ENCODE measurements at places on chromosomes 3 and 15.

GRCh38 chr3:154113609-154114008 is 7.6 kb upstream of the ARHGEF26 start:
- no peak for DNase-seq

GRCh38 chr15:73752806-73753193 is 351 bp downstream of the INSYN1 start:
- DNase-seq: no peak

DNA sequence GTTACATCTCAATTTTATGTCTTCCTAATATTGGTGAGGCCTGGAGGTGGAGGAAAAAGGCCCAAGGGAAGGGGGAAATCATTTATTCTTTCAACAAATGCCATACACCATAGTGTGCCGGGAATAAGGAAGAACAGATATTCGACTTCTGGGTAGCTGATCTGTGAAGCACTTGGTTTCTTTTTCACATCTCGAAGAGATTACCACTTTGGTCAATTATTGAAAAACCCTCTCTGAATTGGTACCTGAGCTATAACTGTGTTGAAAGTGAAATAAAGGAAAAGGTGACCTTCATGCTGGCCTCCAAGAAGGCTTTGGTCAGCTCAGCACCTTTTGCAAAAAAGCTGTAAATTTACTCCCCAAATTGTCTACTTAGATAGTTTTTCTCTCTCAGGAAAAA is 14.2 kb upstream of the MB21D2 start:
- no peak for DNase-seq

DNA sequence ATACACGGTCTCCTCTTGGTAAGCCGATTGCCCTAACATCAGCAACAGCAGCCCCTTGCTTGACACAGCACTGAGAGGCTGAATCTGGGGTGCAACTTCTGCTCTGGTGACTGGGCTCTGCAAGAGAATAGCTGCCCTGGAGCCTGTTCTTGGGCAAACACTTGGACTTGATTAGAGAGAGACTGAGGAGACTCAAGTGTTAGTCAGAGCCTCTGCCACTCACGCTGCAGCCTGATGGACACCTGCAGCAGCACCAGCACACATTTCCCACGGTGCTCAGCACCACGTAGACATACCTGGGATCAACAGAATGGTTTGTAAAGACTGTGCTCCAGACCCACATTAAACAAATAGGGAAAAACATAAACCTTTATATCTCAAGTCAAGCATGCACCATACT is 35.8 kb upstream of the UMPS start:
- DNase-seq: no peak

DNA sequence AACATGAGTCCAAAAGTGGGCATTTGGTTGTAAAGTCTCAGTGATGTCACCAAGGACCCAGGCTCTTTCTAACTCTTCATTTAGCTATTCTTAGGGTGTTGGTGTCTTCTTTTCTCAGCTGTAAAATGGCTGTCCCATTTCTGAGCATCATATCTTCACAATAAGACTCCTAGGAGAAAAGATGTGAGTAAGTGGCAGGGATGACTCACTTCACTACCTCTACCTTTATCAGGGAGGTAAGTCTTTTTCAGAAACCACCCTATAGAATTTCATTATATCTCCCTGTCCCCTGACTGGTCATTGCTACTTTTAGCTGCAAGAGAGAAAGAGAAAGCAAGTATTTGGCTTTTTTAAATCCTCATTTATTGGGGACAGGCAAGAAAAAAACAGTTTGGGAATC is 300.2 kb upstream of the RBMS3 start:
- DNase-seq: no peak

GRCh38 chr3:143633816-143634215 is 214.5 kb downstream of the SLC9A9 start:
- no peak for DNase-seq

DNA sequence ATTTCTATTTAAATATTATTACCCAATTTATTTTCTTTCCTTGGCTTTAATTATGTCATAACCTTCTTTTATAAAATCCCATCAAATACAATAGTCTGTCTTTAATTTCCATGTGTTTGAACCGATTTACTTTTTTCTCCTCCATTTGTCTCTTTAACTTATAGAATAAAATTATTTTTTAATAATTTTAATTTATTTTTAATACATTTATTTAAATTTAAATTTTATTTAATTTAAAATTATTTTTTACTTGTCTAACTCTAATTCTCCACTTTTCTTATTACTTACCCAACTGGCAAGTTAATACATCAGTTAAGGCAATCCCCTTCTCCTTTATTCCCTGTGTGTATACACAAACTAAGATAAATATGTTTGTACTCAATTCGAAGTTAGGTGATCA is 817.6 kb upstream of the NR2F2 start:
- DNase-seq: no peak

- DNase-seq: no peak
Measured at GRCh38 chr3:188133219-188133618, 20.7 kb upstream of the LPP start.

- no peak for DNase-seq
Measured at GRCh38 chr3:33063651-33064051, 33.3 kb downstream of the GLB1 start.

GRCh38 chr3:149090907-149091306 is 4.6 kb upstream of the HLTF start:
- no peak for DNase-seq

GRCh38 chr3:106842151-106842550 is 535.1 kb upstream of the CCDC54 start:
- no peak for DNase-seq

- DNase-seq: peak; percentile 49
Measured at GRCh38 chr3:181103605-181104004, 114.1 kb upstream of the DNAJC19 start.

DNA sequence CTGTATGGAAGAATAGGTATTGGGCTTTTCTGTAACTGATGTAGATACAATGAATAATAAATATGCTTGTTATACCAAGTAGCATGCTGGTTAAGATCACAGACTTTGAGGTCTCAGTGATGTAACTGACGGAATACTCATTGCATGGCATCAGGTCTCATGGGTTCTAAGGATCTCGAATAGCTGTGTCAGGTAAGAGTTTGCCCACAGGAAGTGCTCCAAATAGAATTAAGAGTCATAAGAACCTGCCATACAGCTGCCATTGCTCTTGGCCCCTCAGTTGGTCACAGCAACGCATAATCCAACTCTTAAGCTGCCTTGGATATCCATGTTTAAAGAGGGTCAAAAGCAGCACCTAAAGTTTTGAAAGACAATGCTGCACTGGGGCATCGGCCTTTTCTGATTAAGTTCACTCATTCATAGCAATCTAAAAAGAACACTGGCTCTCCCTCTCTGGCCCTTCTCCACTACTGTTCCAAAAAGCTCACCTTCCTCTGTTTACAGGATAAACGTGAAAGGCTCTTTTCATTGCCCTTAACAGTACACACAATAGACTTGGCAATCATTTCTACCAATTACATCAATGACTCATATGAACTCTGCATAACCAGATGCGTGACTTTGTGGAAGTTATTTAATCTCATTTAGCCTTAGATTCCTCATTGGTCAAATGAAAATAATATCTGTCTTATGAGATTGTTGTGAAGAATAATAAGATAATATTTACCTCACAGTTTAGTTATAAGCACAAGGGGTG is 74.6 kb downstream of the ZBTB20 start:
- no peak for DNase-seq

DNA sequence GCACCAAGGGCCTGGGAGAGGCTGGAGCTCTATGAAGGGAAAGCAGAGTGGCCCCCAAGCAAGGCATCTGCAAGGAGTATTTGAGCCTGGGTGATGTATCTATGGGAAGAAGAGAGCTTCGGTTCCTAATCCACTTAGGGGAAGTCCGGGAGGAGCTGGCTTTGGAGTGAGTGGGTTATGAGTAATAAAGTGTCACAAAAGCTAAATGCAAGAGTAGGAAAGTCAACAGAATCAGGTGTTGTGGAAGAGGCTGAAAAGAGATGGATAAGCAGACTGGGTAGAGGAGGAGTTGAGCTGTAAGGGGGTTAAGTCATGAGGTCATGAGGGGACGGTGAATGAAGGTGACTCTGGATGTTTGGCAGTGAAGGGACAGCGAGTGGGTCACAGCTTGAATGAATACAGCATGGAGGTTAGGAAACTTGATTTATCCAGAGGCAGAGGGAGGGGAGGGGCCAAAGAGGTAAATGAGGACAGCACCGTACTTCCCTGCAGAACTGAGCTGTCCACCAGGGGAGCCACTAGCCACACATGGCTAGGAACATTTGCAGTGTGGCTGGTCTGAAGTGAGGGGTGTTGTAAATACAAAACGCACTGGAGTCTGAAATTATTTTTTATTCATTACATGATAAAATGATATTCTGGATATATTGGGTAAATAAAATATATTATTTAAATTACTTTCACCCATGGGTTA is 83.3 kb downstream of the ADCY5 start:
- peak; percentile 40 for DNase-seq

DNA sequence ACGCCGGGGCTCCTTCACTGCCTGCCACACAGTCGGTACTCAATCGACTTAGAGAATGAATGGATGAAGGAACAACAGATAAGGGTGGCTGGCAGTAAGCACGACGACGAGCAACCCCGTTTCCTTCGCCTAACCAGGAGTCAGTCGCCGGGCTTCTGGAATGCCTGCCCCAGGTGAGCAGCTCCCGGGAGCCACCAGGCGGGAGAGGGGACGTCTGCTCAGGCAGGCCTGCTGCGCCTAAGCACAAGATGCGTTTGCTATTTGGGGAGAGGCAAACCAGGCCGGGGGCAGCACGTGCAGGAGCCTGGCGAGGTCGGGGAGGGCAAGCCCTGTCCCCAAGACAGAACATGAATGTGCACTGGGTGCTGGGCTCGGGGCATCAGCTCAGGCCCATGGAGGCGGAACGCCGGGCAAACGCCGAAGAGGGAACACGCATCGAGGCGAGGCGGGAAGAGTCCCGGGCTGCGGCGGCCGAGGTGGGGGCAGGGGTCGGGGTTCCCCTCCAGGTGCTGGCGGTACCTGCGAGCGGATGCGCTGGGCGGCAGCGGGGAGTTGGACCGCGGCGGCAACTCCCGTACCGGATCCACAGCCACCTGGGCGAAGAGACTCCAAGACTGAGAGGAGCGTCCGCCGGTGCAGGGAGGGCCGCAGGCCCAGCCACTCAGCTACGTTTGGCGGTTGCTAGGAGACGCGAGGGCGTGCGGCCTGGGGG is at the start of gene CFAP92:
Gene CFAP92 (minus strand): TSS at position 616 of the 712 bp plus-strand sequence. CDS start 772 bp downstream, outside the sequence.
- peak; percentile 75 for DNase-seq

DNA sequence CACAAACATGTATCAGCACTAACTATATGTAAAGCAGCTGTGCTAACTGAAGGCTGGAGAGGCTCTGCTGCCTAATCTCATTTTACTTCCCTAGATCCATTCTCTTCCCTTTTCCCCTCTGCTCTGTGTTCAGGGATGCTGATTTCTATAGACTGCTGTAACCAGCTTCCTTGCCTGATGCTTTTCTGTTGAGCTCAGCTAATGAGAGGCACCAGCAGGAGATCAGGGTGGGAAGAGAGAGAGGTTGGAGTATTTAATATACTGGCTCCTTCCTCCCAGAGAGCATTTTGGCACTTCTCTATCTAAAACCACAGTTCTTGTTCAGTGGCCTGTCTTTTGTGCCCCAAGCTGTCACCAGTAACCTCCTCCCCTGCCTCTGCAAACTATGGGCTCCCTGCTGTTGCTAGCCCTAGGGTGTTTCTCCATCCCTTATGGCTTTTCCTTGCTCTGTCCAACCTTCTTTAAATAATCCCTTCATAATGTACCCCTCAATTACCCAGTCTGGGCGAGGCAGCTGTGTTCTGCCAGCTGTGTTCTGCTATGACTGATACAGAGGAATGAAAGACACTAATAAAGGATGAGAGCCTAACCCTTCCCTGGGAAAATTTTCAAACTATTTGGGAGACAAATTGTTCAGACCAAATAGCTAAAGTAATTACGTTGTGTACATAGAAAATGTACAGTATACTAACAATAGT is 69.5 kb downstream of the CADPS start:
- DNase-seq: no peak

DNA sequence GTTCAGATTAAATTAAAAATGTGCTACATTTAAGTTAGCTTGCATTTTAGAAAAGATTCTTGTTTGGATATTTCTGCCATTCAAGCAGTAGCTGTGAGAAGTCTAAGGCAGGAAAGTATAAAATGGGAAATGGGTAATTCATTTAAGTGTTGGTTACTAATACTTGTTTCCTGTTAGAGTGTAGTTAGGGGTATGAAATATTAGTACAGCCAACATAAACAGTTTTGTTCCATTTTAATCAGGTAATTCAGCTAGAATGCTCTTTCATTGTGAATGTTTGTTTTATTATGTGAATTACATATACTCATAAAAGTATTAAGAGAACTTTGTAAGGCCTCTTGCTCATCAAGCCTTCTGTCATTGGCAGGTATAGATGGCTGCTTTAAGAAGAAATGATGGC is 19.9 kb downstream of the TATDN2 start:
- no peak for DNase-seq

- no peak for DNase-seq
Measured at GRCh38 chr3:195746346-195746745, 25.6 kb downstream of the MUC20 start.

DNA sequence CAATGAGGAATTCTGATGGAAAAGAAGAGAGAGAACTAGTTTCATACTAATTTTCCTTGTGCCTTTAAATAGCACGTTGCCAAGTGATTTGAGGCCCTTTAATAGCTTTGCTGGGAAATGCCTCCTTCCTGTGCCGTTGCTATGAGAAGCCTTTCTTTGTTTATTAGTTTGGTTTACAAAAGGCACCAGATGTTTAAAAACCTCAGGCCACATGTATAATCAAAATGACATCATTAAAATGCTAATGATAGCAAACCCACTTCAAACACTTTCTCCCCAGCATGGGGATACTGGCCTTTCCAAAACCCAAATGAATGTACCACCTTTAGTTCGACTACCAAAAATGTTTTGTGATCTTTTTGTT is 50.0 kb upstream of the TBC1D23 start:
- no peak for DNase-seq

DNA sequence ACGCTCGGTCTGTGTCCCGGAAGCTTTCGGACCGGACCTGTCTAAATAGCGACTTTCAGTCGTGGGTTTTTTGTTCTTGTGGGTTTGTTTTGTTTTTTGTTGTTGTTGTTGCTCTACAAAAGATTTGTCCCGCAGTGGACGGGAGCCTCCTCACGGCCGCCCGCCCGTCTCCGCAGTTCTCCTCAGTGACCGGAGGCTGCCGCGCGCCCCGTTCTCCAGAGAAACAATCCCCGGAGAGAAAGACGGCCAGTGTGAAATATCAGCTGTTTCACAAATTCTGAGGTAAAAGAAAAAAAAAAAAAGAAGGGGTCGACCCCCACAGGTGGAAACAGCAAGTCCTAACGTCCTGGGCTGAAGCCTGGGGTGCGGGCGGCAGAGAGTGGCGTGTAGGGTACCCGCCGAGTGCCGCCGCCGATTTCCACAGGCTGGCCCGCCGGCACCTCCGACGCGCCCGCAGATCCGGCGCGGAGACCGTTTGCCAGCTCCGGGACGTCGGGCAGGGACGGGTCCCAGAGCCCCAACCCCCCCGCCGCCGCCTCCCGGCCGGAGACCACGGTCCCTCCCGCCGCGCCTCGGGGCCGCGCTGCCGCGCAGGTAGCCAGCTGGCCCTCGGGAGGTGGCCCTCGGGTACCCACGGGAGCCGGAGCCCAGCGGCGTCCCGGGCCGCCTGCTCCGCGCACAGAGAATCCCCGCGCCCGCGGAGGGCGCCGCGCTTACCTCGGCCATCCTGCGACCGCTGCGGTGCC is 478 bp downstream of the BNC1 start:
- DNase-seq: no peak
